ENCODE measurements at places on chromosomes 12 and 14.

- DNase-seq, result no peak
Measured at GRCh38 chr12:34299802-34300193, 277.5 kb downstream of the ALG10 start.

DNA sequence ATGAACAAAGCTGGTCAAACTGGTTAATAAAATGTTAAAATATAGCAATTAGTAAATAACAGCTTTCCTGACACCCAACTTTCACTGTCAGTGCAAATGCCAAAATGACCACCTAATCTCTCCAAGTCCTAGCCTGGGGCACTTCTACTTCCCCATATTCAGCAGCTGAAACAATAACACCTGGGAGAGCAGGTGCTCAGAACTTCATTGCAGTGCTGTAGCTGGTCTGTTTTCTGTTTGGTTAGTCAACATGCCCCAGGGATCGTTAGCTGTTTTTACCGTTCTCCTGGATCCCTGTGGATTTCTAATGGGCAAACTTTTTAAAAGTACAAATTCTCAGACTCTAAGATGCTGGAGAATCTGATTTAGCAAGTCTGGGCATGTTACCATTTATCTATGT is 759.7 kb downstream of the GALC start:
- no peak for DNase-seq

DNA sequence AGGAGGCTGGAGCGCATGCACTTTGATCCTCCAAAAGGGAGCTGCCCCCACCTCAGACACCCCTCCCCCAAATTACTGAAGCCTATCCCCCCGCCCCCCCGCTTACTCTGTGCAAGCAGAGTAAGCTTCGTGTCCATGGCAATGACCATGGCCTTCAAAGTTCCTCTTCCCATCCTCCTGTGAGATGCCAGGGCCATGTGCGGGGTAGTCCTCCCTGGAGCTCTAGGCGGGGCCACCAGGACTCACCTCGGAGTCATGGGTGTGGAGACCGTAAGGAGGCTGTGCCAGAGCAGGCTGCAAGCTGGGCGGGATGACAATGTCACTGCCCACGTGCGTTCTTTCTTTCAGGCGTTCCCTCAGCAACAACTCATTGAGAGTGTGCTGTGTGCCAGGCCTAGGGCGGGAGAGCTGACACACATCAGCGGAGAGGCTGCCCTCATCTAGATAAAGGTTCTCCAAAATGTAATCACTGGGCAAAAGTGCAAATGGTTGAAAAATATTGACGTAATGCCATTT is 66.8 kb downstream of the C14orf132 start:
- DNase-seq, result no peak

DNA sequence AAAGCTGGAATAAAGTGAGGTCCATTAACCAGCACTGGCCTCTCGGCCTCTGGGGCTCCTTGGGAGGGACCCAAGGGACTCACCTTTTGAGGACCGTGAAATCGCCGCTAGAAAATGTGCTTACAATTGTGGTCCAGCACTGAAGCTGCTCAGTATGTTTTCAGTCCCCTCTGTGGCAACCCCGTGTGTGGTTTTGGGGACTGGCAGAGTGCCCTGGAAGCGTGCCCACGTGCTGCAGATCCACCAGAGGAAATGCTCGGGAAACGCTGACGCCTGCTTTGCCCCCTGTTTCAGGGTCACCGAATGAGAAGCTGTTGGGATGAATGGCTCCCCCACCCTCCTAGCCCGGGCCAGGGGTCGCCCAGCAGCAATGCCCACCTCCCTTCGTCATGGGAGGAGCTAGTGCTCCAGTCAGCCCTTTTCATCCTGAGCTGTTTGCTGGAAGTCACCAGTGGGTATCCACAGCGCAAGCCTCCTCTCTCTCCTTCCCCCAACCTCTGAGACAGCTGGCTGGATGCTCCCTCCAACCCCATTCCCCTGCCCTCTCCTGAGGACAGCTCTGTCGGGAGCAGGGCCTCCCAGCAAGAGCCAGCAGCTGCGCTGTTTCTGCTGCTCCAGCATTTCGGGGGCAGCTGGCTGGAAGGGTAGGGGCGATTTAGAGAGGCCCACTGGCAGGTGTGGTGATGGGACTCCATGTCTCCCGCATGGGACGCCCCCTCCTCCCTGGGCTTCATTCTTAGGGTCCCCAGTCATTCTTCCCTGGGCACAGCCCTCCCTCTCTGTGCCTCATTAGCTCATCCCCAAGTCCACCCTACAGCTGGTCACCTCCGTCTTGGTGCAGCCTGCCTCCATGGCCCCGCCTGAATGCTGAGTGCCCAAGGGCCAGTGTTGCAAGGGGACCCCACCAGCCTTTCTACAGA is 33.2 kb upstream of the PPP1R13B start:
- DNase-seq, result no peak

DNA sequence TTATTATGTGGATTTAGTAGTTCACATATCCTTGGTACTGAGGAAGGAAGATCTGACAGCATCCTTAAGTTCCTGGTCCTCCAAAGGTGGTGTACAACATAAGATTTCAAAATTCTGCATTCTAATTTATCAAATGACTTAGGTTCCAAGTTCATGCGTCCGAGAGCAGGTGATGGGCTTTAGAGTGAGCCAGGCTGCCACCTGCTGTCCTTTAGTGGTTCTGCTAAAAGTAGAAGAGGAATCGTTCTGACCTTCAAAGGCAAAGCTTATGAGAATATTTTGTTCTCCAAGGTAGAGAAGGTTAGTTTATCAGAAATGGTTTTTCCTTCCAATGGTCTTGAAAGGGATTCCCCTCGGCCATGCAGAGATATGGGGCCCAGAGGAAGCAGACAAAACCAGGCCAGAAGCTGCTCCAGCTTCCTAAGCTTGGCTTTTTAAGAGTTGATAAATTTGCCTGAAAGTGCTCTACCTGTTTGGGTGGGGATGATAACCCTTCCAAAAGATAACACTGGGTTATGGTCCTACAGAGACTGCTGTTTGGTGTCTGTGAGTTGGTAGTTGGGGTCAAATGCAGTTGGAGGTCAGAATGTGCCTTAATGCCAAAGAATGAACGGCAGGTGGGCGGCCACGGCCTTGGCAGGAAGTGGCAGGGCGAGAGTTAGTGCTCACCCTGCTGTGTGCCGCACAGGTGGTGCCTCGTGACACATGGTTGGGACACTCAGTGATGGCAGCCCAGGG is 29.1 kb upstream of the LRTM2 start:
- peak; percentile 32 for DNase-seq

- peak; percentile 96 for DNase-seq
Measured at GRCh38 chr12:76031414-76032042, at the start of gene PHLDA1. Gene PHLDA1, minus strand, starts transcription at chr12:76031776.

DNA sequence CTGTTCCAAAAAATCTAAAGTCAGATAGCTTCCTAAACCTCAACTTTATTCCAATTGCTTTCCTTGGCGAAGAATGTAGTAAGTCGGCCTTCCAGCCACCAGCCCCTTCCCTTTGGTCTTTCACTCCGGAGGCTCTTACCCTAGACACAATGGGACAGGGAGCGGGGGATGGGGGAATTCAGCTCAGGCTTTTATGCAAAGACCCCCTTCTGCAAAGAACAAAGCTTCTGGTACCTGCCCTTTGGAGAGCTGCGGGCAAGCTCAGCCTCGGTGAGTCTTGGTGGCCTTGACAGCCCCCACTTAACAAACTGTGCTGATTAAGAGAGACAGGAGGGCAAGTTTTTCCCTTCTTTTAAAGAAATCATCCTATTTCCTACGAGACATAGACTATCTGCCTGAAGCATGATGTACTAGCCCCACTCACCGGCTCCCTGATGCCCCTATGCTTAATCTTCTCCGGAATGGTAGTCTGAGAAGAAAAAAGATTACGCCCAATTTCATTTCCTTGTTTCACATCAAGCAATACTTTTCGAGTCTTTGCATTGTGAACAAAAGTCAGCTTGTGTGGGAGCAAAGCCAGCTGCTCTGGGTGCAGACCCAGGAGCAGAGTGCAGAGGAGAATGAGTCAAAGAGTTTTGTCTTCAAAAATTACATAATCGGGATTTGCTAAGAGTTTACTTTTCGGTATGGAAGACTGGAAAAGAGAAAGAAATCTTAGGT is 1.5 kb upstream of the NANOG start:
- DNase-seq, result no peak

DNA sequence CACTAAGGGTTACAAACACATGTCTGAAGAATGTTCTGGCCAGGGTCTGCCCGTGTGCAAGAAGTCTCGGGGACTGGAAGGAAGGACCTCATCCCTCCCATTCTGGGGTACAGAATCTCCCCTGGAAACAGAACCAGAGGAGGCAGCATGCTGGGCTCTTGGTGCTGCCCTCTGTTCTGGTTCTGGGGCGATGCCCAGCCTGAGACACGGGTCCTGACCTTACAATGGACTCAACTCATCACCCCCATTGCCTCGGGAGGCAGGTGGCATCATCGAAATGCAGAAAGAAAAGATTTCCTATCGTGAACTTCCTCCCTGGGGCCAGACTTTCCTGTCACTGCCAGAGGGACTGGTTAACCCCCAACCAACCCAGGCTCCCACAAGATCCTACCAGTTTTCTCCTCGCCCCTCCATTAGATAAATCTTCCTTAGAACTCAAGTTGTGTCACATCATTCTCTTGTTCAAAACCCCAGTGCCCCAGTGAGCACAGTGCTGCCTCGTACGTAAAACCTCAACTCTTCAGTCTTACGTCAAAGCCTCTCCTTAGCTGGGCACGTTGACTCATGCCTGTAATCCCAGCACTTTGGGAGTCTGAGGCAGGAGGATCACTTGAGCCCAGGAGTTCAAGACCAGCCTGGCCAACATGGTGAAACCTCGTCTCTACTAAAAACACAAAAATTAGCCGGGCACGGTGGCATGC is 52.1 kb downstream of the PSMA6 start:
- DNase-seq, result no peak

DNA sequence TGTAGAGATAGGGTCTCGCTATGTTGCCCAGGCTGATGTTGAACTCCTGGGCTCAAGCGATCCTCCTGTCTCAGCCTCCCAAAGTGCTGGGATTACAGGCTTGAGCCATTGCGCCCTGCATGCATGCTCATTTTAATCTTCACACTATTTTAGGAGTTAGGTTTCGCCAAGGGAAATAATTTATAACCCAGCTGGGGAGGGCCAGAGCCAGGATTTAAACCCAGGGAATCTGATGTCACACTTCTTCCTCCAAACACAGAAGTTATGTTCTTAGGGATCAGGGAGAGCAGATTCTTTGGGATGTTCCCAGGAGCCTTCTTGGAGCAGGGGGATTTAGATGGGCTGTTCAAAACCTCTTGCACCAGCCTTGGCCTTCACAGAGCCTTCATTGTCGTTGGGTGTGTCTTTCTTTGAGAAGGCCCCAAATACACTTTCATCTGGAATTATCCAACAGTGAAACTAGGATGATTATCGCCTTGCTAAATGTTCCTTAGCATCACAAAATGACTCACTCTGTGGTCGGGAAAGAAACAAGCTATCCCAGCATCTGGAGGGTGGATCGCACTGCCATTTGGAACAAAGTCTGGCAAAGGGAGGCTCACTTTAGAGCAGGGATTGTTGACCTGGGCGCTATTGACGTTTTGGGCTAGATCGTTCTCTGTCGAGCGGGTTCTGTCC is 8.2 kb upstream of the PPP1CC start:
- DNase-seq, result no peak

- DNase-seq, result peak; percentile 51
Measured at GRCh38 chr14:73785834-73786635, 65.6 kb upstream of the PTGR2 start.

- DNase-seq, result no peak
Measured at GRCh38 chr12:85509857-85510256, 229.8 kb downstream of the ALX1 start.

DNA sequence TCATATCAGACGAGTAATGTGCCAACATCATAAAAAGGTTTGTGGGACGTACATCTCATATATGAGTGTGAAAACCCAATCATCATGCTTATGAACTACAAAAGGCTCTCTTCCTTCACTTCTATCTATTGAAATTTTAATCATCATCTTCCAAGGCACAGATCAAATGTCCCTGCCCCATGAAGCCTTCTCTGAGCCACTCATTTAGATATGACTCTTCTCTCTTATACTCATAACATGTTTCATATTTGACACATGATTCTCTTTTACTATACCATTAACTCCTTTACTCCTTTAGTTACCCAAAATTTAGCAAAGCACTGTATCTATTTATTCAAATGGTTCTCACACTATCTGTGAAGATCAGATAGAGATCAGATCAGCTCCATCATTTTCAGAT is 22.2 kb downstream of the RALGAPA1 start:
- DNase-seq, result no peak

- DNase-seq, result no peak
Measured at GRCh38 chr12:65300679-65301349, 22.3 kb downstream of the MSRB3 start.

DNA sequence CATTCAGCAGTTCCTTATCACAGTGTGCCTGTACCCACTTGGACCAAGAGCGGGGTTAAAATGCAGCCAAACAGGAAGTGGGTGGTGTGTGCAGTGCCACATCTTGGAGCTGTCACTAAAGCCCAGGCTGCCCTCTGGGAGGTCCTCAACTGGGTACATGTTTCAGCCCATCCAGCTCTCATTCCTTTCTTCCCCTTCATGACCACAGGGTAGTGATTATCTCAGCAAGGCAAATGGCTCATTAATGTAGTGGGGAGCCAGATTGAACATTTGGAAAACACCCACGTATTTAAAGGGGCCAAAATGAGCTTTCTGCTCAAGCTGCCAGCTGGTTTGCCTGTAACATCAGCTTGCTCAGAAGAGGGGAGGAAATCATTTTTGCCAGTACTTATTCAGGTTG is 210.8 kb upstream of the BTG1 start:
- DNase-seq, result no peak

DNA sequence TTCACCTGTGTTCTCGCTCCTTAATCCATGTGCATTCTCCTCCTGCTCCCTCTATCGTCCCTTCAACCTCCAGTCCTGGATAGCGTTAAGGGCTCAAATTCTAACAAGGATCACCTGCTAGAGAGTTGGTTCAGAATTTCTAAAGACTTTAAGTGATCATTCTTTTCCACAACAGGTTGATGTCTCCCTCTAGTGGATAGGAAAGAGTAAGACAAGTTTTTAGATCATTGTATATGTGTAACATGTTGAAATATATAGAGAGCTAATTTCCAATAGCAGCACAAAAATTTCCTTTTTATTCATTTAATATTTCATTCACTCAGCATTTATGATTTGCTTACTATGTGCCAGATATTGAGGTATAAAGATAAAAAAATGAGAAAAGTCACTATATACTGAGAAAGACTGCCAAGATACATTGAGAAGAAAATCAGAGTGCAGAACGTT is 9.3 kb upstream of the ESR2 start:
- DNase-seq, result no peak

- DNase-seq, result no peak
Measured at GRCh38 chr12:12518919-12519318, 43.7 kb downstream of the DUSP16 start.

- no peak for DNase-seq
Measured at GRCh38 chr14:68246074-68246785, 426.7 kb downstream of the RAD51B start.

DNA sequence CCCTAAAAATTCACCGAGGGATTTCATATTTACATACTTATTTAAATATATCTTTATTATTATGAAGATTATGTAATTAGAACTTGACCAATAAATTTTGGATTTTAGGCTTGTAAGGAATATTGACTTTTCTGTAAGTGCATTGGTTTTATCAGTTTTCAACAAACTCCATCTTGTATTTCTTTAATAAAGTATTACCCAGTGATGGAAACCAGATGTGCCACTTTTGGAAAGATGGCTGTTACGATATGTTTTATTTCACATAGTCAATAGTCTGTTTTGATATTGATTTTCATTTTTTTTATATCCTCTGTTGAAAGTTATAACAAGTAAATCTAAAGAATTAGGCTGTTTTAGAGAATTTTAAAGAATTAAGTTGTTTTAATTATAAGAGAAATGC is 1.8 kb downstream of the MON2 start:
- no peak for DNase-seq

- DNase-seq, result no peak
Measured at GRCh38 chr12:93680006-93680405, 2.8 kb downstream of the CRADD start.

Data from stimulated activated CD8-positive, alpha-beta memory T cell treated with anti-CD3 and anti-CD28 coated beads, Interleukin-2, amount 100 ng/mL, for 48 hours (primary cell).